ENCODE measurements at places on chromosomes 7 and 10.

- DNase-seq, result no peak
Observed at GRCh38 chr10:9291081-9291480, 1236.6 kb downstream of the GATA3 start.

GRCh38 chr10:118800920-118801319 lies 46.1 kb upstream of the CACUL1 start:
- no peak for DNase-seq

- no peak for DNase-seq
Observed at GRCh38 chr7:11650500-11650899, 181.5 kb downstream of the THSD7A start.

- DNase-seq, result no peak
Observed at GRCh38 chr10:100894033-100894432, 18.7 kb upstream of the SLF2 start.

GRCh38 chr10:110413049-110413783 lies 84.5 kb upstream of the DUSP5 start:
- DNase-seq, result no peak

DNA sequence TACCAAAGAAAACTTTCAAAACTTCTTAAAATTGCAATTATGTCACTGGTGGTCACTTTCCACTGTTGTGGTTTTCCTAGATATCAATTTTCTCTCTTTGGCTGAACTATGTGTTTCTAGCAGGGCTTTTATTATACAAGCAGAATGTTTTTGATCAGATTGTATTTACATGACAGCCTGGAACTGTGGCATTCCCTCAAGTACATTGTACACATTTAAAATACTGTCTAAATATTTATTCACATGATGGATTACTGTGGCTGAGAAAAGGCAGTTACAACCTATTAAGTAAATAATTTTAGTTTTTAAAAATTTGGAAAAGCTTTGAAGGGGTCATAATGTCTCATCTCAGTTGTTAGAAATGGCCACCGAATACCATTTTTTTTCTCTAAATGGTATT lies 231.9 kb upstream of the PPP1R3A start:
- DNase-seq, result no peak

- no peak for DNase-seq
Observed at GRCh38 chr7:96993094-96993865, 12.1 kb upstream of the DLX6 start.

GRCh38 chr7:148621563-148621962 lies 31.0 kb downstream of the C7orf33 start:
- no peak for DNase-seq

DNA sequence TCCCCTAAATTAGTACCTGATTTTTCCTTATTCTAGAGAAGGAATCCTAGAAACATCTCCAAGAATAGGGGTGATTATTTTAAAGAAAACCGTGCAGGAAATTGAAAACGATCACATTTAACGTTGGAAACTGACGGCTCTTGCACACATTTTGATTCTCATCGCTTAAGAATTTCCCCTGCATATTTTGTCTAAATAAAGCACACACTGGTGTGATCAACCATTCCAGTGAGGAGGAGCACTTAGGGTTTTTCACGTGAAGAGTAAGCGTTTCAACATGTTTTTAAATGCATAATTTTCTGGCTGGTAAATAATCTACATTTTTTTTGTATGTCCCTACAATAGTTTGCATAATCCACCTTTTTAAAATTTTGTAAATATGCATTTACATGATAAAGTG lies 229.7 kb upstream of the PFKP start:
- DNase-seq, result no peak

GRCh38 chr10:127092916-127093315 lies 103.5 kb downstream of the INSYN2A start:
- DNase-seq, result no peak

- DNase-seq, result no peak
Observed at GRCh38 chr10:113052076-113052830, 102.2 kb downstream of the TCF7L2 start.

DNA sequence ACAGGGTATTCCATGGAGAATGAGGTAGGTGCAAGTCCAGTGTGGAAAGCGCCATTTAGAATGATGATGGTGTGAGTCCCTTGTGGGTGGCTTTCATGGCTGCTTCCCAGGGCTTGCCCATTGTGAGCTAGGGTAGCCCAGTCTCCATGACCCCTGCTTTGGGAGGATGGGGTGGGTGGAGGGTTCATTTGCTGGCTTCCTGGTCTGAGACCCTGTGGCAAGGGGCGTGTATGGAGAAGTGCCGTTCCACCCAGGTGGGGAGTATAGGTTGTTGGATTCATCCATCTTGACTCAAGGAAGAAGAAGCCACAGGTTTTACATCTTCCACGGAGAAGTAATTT lies 27.7 kb downstream of the CCM2 start:
- DNase-seq, result no peak

DNA sequence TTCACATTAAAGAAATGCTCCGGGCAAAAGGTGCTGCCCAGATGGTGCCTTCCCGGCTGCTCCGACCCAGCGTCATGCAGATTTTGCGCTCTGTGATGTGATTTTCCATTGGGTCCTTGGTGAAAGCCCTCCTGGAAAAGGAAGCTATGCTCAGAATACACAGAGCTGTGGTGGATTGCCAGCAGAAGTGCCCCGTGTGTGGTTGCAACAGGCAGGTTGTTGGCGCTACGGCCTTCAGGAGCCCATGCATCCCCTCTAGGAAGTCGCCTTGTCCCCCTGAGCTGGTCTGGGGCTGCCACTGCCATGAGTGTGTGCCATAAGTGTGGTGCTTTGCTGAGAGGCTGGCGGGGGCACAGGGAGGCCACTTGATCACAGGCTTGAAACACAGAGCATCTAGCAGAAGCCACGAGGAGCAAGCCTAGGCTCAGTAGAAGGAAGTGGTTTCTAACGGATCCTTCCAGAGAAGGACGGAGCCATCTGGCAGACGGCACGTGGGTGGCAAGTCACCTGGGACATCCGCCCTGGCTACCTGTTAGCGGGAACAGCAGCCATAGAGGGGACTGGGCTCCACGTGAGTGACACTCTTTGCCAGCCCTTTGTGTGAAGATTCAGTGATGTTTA lies 210.9 kb downstream of the CUX1 start:
- no peak for DNase-seq

- DNase-seq, result no peak
Observed at GRCh38 chr10:62056698-62057097, 155.2 kb downstream of the ARID5B start.

GRCh38 chr7:101728128-101728527 lies 89.3 kb upstream of the CUX1 start:
- DNase-seq, result no peak

DNA sequence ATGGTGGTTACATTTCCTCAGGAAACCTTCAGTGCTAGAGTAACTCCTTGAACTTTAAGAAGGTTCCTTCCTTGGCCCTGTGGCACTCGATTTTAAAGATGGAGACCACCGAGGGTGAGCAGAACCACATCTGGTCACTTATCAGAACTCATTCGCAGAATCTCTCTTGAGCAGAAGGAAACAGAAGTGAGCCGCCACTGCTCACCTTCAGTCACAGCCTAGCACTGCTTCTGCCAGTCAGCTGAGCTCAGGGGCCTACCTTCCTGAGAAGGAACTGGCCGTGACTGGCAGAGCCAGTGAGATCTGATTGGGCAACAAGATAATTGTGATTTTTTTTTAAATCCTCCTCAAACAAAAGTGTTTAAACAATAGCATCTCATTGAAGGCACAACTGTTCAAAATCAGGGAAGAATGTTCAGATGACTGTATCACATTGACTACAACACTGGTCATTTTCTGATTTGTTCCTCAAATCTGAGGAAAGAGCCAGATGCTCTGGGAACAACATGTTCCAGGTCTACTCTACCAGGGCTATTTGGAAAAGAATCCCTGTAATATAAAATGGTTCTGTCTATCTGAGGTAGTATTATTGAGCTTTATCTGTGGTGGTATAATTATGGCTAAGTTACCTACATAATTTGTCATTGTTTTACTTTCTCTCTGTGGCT lies 2.7 kb upstream of the SYPL1 start:
- DNase-seq, result no peak

- no peak for DNase-seq
Observed at GRCh38 chr7:133568544-133568943, 315.7 kb downstream of the EXOC4 start.

GRCh38 chr10:18144928-18145327 lies 4.7 kb downstream of the CACNB2 start:
- no peak for DNase-seq

- DNase-seq, result peak; percentile 21
Observed at GRCh38 chr10:132571650-132572544, 34.3 kb downstream of the INPP5A start.

- DNase-seq, result no peak
Observed at GRCh38 chr10:75400771-75401568, 594 bp downstream of the ZNF503 start.

GRCh38 chr10:96560966-96561887 lies 25.6 kb downstream of the TM9SF3 start:
- no peak for DNase-seq

DNA sequence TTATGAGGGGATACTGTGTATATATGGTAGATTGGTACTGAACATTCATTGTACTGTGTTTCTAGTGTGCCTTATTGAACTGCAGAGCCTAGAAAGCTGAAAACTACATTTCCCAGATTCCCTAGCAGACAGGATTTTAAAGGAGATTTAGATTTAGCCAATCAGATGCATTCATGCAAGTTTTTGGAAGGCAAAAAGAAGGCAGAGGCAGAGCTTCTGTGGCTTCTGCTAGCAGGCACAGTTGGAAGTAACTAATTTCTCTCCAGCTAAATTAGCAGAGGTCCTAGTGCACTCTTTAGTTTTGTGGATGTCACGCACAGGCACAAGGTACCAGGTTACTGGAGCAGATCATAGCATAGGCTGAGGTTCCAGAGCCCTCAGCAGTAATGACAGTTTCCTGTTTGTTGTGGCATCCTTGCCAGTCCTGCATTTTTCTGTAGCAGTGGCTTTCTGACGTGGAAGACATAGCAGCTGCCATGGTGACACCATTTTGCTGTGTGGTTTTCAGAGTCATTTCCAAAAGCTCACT lies 83.7 kb upstream of the CCDC71L start:
- no peak for DNase-seq

DNA sequence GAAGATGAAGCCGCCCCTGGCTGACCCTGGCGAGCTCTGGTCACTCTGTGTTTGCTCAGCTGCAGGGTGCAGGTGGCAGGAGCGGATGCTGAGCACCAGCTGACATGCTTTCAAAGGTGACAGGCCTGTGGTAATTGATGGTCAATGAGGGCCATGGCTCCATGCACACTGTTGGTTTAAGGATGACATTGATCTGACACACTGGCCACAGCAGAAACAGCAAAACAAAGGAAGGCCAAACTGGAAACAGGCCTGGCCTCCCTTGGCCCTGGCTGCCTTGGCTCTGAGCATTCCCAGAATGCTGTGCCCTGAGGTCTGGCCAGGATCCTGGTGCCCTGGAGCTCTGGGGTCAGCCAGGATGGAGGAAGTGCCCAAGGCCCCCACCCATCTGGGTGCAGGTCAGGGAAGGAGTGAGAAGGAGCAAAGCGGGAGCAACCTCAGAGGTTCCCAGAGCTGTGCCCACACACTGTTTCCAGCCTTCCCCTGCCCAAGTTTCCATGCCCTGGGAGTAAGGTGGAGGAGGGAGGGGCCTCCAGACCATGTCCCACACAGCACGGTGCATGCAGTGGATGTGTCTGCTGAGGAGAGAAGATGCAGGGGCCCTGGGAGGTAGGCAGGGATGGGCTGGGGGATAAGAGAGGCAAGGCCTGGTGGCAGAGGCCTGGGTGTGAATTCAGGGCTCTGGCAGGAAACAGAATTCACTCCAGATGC lies 302.2 kb downstream of the RPS24 start:
- DNase-seq, result no peak

DNA sequence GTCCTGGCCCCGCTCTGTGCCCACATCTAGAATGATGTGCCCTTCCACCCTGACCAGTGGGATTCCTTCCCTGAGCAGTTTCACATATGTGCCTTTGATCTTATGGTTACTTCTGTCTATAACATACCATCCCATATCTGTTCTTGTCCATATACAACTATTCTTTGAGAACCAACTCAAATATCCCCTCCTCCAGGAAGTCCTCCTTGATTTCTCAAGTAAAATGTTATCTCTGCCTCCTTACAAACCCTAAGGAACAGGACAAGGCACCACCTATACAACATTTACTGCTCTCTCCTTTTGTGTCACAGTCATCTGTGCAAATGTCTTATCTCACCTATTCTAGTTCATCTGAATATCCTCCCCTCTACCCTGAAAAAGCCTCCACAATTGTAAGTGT lies 28.2 kb downstream of the HABP2 start:
- DNase-seq, result no peak

- DNase-seq, result no peak
Observed at GRCh38 chr7:33485747-33486493, 356.6 kb downstream of the BBS9 start.

DNA sequence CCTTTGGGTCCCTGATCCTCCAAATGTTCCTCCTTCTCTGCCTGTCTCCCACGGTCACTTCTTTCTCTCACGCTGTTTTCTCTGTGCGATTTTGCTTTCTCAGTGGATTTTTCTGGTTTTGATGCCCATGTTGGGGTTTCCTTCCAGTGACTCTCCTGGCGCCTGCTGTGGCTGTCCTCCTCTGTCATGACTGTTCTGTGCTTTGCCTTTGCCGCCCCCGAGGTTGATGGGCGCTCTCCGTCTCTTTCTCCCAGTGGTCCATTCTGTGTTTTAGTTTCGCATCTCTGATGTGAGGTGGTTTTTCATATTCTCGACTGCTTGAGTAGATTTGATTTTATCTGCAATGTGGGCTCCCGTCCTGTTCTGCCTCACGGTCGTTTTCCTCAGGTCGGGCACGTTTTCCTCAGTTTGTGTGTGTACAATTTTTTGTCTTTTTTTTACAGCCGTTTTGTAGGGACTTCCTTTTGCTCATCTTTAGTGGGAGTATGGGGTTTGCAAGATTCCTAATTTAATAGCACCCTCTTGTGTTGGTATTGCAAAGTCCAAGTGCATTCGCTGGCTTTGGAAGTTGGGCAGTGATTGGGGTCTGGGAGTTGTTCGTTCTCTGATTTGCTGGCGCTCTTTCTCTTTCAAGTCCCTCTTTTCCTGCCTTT lies 100.0 kb downstream of the INPP5A start:
- DNase-seq, result no peak

DNA sequence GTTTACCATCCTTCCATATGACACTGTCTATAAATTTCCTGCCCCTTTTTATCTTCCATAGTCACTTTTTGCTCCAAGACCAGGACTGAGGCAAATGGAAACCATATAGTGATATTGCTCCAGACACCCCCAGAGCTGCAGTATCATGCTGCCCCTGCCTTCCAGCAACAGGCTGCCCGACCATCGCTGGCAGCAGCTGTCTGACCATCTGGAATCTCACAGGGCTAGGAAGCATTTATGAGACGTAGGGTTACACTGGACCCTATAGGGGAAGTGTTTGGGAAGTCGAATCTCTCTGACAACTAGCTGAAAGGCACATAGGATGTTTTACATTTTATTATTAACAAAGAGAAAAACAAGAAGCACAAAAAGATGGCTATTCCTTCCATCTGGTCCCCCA lies 19.4 kb downstream of the ENO4 start:
- no peak for DNase-seq

- no peak for DNase-seq
Observed at GRCh38 chr10:132691711-132692153, 94.2 kb downstream of the NKX6-2 start.

All from stimulated activated CD8-positive, alpha-beta memory T cell treated with anti-CD3 and anti-CD28 coated beads, Interleukin-7, amount 100 ng/mL, for 24 hours (primary cell).